ENCODE measurements at places on chromosomes 13 and 19.

DNA sequence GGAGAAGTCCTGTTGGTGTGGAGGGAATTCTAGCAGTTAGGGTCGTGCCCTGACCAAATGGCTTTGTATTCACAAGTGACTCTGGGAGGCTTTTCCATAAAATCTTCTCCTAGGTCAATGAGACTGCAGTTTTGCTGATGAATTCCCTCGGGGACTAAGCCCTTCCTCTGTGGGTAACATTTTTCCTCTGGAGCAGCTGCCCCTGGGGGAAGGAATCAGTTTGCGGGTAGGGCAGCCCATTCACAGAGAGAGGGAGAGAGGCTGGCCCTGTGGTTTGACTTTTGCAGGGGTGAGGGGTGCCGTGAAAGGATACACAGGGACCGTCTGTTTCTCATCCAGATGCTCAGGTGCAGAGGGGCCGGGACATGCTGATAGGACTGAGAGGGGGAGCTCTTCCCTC lies 67.3 kb downstream of the ERICH6B start:
- DNase-seq, result no peak

GRCh38 chr19:56356944-56357343 lies 36.4 kb downstream of the ZNF582 start:
- no peak for DNase-seq

DNA sequence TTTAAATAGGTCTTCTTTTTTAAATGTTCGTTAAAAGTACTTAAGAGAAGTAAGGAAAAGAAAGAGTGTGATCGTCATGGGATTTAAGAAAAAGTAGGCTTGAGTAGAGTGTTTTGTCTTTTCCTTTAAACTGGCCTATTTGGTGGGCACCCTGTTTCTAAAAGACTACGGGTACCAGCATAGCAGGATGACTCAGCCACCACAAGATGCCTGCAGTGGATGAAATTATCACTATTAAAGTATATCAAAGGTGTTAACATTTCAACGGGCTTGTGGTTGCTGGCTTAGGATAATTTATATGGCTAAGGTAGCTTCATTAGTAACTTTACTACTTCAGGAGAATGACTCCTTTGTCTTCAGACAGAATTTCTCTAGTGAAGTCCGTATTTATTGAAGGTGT lies 112.6 kb downstream of the STARD13 start:
- DNase-seq, result no peak

DNA sequence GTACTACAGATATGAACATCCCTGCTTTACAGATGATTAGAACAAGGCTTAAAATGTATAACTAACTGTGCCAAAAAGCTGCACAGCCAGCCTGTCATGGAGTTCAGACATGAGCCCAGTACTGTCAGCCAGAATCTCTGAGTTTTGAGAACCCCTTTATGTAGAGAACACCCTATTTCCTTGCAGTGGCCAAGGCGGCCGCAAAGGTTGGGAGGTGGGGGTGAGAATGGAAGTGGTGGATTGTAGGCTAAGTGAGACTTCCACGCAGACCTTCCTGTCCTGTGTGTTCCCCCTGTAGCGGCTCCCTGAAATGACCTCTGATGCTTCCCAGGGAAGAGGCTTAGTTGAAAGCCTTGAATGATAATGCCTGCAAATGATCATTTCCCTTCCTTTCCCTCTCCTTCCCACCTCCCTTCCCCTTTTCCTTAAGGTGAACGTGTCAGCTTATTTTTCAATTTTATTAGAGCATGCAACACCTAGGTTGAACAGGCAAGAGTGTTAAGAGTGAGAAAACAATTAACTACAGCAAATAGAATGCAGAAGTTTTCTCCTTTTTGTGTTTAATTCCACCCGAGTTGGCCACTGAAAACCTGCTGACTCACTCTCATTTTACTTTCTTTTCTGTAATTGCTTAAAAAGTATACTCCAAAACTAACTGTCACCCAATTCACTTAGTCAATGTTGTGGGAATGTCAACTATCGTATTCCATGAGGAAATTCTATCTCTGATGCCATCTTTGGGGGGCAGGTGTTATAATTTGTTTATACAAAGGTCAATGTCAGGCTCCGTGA lies 167.0 kb upstream of the EDNRB start:
- DNase-seq, result no peak

- no peak for DNase-seq
These were observed 11.9 kb downstream of the LRFN1 start for GRCh38 chr19:39308531-39309304.

GRCh38 chr13:110293037-110293436 lies 13.9 kb downstream of the COL4A1 start:
- no peak for DNase-seq

- DNase-seq, result no peak
These were observed 237.6 kb downstream of the DNAJC15 start for GRCh38 chr13:43260999-43261398.

- no peak for DNase-seq
These were observed 300.1 kb downstream of the TBC1D4 start for GRCh38 chr13:75181906-75182305.

DNA sequence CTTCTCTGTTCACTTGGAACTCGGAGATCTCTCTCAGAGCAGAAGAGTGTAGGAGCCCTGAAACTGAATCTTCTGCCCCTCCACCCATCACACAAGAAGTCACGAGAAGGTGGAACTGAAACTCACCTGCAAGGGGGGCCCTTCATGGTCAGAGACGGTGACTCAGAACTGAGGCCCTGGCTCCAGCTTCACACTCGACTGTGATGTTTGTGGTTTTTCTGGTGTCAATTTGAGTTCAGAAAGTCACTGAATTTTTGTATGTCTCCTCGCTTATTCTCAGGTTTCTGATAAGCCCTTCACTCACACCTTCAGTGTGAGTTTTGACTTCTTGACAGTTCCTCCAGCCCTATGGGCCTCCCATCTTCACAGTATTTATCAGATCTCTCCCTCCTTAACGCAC lies 23.1 kb downstream of the SIGLEC5 start:
- no peak for DNase-seq

- DNase-seq, result no peak
These were observed 105.5 kb downstream of the ZAR1L start for GRCh38 chr13:32209652-32210051.

DNA sequence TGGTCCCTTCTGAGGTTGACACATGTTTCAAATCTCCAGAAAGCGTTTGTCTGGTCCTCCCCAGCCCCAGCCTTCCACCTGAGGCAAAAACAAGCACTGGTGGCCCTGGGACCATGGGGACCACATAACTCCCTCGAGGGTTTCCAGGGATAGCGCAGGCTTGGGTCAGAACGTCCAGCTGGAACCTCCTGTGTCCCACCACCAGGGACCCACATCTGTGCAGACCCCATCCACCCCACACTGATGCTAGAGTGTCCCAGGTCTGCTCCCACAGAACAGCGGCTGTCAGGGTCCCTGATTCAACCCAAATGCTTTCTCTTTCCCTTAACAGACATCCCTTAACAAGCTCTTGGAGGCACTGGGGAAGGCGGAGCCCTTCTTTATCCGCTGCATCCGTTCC lies 29.6 kb upstream of the USE1 start:
- DNase-seq, result no peak

GRCh38 chr19:49666120-49666444 lies 349 bp downstream of the BCL2L12 start:
- DNase-seq, result no peak

DNA sequence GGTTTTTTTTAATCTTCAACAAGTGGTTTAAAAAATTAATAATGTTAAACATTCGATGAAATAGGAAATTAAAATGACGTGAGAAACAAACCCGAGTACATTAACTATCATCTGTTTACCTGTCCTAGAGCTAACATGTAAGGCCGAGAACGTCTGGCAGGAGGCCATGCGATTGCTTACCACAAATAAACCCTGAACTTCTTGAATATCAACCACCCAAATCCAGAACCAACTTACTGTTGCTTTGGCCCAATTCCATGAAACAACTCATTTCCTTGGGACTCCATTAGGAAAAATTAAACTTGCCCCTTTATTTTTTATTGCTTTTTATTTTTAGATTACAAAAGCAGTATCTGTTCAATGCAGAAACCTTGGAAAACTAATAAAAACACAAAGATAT lies 228.9 kb upstream of the IRS2 start:
- no peak for DNase-seq

- DNase-seq, result no peak
These were observed 9.1 kb downstream of the MYDGF start for GRCh38 chr19:4660993-4661392.

- DNase-seq, result no peak
These were observed 462.5 kb downstream of the DIAPH3 start for GRCh38 chr13:59701261-59701660.

DNA sequence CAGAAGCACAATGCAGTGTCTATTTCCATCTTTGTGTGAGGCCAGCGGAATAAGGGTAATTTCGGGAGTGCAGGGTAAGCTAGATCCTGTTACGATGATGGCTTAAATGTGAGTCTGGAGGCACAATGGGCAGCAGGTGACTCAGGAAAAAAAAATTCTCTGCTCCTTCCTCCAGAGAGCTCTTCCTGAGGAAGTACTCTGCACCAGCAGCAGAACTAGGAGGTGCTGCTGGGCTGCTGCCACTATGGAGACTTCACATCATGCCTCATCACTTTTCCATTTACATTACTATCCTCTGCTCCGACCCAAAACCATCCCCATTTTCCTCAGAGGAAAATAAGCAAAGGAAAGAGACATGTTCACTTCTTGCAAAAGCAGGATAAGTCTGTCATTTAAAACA lies 282.0 kb downstream of the DNAJC15 start:
- no peak for DNase-seq

DNA sequence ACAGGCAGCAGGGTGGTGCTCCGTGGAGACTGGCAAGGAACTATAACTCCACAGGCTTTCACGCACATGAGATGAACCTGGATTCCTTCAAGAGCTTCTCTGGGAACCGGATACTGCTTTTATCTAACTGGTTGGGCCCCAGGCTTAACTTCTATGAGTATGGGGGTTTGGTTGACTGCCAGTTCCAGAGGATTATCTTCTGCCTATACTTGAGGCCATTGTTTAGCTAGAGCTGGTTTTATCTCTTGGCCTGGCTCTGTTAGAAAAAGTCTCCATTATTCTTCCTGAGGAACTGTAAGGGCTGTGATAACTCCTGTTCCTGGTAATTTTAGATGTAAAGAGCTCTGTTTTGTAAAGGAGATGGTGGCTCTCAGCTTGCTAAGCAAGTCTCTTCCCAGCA lies 40.9 kb downstream of the ZNF846 start:
- DNase-seq, result no peak

DNA sequence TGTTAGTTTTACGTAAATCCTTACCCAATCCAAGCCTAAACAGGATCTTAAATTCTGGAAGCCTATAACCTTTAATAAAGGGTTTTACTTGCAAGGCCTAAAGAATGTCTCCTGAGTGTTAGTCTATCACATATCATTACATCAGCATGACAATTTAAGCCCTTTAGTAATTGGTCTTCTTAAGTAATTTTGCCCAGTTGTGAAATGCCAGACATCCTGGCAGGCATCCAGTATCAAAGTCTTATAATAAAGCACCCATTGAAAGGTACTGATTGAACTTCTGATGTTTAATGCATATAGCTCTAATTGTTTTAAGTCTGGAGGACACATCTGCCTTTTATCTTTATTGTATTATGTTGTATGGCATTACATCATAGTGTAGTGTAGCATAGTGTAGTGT lies 1078.9 kb downstream of the SLITRK1 start:
- no peak for DNase-seq

DNA sequence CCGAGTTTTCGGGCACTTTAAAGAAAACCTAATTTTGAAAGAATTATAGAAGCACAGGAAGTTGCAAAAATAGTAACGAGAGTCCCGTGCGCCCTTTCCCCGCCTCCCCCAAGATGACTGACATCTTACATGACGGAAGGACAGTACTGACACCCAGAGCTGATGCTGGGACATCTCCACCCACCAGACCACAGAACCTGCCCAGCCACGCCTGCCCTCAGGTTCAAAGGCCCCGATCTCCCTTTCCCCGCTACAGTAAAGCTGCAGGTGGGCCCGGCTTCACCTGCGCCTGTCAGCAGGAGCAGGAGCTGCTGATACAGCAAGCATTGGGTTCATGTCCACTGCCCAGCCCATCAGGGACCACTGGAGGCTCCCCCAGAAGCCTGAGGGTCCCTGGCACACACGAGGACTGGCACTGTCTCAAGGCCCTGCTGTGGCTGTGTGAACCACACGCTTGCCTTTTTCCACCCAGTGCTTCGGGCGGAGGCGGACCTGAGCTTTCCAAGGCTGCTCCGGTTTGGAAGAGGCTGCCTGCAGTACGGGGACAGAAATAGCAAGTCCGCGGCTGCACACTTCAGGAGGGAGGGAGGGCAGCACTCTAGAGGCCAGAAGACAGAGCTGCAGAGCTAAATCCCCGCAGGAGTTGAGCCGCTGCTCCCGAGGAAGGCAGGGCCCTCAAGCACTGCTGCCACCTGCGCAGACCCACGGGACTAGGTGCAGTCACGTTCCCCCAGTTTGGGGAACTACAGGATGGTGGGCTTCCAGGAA lies 8.7 kb downstream of the MAP2K2 start:
- peak; percentile 74 for DNase-seq

DNA sequence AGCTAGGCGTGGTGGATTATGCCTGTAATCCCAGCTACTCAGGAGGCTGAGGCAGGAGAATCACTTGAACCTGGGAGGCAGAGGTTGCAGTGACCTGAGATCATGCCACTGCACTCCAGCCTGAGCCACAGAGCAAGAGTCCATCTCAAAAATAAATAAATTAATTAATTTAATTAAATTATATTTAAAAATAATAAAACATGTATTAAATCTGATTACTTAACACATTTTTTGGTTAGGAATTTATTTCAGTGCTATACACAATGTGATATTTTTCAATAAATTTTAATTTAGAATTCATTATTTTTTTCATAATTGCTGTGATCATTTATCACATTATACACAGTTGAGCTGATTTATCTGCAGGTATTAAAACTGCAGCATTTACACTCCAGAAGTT lies 1101.5 kb upstream of the MIR17HG start:
- DNase-seq, result no peak

- no peak for DNase-seq
These were observed 567 bp downstream of the SBK2 start for GRCh38 chr19:55536366-55536765.

GRCh38 chr19:1434577-1435060 lies 3.6 kb upstream of the RPS15 start:
- no peak for DNase-seq

DNA sequence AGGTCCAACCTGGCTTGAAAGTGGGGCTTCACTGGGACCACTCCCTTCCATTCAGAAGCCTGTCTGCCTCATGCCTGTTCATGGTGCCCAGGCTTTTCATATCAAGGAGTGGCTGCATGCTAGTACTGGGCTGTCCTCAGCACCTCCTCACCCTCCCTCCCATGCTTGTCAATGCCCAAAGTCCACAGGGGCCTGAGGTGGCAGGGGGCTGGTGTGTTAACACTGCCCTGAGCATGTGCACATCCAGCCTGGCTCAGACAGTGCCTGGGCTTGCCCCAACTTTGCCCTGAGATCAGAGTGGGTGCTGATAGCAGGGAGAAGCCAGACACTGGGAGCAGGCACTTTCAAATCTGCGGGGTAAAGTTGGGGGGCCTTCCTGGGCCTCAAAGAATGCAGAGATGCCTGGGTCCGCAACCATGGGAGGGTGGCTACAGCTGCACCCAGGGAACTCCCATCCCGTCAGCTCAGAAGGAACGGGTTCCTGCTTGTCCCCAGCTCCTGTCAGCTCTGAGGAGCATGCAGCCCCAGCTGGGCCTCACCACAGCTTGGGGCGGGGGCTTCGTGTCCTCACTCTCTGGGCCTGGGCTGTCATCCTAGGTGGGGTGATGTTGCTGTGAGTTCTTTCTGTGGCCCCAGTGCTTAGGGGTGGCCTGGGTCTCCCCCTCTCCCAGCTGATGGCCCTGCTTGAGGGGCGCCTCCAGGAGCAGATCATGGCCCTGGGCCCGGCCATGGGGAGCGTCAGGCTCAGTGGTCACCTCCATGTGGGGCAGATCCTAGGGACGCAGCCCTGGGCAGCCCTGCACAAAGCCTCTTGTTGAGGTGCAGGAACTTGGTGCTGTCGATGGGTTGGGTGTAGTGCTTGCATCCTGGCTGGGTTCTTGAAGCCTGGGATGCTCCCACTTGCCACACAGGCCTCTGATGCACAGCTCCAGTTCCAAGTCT lies 830.6 kb upstream of the SLITRK5 start:
- DNase-seq, result no peak
